ENCODE measurements at places on chromosomes 5 and 9.
A peak's percentile ranks its signal among the peaks of the same experiment; 100 is the strongest.

DNA sequence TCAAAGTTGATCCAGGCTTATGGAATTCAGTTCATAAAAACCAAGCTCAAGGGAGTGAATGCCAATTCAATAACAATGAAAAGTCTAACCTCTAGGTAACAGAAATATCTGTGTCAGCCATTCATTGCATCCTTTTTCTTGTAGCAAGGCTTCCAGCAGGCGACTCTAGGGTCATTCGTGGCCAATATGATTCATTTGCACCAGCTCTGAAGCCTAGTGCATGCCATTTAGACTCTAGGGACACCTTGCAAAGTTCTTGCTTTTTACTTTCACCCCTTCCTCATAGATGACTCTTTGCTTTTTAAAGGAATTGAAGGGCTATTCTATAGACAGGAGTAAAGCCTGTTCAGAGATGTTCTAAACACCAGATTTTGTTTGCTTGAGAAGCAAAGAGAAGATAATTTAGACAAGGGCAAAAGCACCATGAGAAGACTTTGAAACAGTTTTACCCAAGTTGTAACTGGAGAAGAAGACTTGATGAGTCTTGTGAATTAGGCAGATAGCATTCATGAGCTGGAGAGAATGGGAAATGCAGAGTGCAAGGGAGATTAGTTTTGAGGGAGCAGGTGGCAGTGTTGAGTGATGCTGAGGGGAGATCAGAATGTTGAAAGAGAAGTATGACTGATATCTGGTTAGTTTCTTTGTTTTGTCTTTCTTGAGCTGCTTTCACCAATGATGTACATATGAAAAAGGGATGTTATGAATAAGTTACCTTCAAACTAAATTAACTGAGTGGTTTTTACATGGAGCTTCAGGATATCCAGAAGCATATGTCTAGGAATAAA lies 94.5 kb downstream of the F2RL2 start:
- no peak for DNase-seq

- DNase-seq, result no peak
These were observed 719.4 kb downstream of the MAT2B start for GRCh38 chr5:164224772-164225171.

- DNase-seq, result no peak
These were observed 1.1 kb upstream of the PROB1 start for GRCh38 chr5:139395844-139396640.

GRCh38 chr5:113170707-113171106 lies 194.1 kb downstream of the DCP2 start:
- DNase-seq, result no peak

DNA sequence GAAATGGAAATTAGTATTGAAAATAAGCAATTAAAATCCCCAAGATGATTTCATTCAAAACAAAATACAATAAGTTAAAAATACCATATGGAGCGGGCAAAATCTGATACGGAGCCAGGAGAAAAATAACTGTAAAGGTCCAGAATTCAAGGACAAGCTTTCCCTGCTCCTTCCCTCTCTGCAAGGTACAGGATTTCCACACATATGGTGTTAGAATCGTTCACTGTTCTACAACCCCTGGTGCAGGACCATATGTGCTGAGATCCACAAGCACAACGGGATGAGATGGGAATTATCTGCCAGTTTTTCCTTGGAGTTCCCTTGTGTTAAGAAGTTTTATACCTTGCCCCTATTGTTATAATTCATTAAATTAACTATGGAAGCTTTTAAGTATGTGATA lies 94.7 kb upstream of the DMAC1 start:
- DNase-seq, result no peak

- no peak for DNase-seq
These were observed 230.1 kb downstream of the MAST4 start for GRCh38 chr5:66826263-66826662.

DNA sequence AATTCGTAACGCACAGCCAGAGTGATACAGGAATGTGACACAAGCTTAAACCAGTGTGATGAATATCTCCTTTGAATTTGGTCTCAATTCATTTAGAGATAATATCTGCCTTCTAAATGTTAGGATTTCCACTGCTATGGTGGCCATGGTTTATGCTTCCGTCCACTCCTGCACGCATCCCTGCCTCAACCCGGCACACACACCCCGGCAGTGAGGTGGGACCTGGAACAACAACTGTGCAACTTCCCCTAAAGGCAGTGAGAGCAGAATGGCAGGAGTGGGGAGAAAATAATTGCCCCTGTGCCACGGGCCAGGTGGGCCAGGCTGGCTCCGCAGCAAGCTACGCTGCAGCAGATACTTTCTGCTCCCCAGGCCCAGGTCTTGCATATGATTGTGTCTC lies 72.6 kb upstream of the CPEB4 start:
- no peak for DNase-seq

DNA sequence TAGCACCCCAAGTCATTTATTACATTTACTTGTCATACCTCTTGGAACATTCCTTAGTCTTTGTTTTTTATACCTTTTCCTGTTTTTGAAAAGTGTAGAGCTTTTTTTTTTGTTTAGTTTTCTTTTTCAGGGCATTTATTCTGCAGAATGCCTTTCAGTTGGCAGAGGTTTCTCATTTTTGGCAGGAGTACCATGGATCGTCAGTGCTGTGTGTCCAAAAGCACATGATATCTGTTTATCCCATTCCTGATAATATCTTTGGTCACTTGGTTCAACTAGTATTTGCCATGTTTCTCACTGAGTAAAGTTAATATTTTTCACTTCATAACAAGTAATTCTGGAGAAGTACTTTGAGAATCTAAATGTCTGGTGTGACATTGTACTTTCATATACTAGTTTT lies 10.7 kb downstream of the OGN start:
- no peak for DNase-seq

DNA sequence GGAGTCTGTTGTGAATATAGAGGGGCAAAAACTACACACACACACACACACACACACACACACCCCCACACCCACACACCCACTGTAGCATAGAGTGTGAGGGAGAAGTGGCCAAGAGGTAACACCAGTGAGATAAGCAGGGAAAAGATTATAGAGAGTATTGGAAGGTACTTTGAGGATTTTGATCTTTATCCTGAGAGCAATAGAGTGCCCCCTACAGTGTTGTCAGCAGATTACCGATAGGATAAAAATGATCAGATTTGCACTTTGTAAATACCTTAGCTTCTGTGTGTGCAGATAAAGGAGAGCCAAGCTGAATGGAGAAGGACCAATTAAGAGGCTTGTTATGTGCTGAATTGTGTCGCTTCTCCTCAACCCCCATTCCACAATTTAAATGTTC lies 32.3 kb downstream of the ERCC6L2 start:
- no peak for DNase-seq

DNA sequence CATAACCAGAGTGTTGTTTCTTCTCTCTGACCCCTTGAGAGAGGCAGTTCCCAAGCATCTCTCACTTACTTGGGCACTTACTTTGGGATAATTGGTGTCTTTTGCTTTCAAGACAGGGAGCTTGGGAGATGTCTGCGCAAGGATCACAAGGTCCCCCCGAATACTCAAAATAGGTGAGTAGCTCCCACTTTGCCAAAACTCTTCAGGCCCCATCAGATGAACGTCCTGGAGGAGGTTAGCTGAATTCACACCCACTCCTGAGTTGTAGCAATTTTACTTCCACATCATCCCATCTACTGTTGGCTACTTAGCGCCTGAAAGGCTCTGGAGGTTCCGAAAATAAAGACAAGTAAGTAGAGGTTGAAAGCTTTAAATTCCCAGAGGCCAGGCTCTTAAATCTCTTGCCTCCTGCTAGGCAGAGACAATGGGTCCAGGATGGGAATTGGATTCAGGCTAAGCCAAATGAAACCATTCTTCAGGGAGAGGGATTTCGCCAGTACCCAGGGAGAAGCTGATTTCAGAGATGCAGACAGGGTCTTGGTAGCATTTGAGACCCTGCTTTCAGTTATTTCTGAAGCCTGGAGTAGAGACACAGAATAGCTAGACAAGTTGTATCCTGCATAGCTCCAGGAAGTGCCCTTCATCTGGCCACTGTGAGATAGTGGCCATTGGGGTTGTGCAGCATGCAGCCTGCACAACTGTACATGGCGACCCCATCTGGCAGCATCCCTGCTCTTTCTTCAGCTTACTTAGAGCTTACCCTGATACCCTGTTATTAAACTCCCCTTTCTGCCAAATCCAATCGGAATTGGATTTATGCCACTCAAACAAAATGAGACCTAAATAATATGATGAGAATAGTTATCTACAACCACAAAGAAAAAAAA lies 60.1 kb downstream of the BOD1 start:
- DNase-seq, result no peak

- no peak for DNase-seq
These were observed 20.5 kb downstream of the ZBTB34 start for GRCh38 chr9:126880947-126881332.

- DNase-seq, result no peak
These were observed 133.4 kb upstream of the OSMR start for GRCh38 chr5:38712391-38712790.

DNA sequence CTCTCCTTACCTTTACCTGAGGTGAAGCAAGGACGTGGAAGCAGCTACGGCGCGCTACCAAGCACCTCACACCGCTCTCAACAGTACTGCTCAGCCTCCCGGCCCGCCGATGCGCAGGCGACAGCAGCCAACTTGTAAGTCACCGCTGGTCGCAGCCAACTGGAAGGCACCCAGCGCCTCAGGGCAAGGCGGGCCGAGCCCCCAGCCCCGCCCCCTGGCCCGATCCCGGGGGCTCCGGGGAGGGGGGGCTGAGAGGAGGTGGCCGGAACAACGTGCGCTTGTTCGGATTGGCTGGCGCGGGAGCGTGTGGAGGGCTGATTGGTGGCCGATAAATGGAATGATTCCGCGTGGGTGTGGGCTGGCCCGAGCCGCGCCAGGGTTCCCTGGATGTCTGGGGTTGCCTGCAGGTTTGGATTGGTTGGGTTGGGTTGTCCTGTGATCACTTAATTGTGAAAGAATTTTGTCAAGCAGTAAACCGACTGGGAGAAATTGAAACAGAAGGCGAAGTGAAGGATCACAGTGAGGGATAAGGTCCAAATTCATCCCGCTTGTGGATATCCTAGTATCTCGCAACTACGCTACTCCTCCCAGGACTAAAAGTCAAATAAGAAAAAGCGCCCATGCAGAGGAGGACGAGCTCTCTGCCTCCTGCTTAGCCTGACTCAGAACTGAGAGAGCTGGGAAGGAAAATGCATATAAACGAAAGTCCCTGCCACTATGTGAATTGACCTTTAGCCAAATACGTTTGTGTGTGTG lies at the start of gene STARD4:
Gene STARD4 (minus strand): TSS at position 161 of the 756 bp plus-strand sequence. CDS start 5,102 bp downstream, outside the sequence.
- DNase-seq, result peak; percentile 91

GRCh38 chr9:137341227-137341626 lies 39.2 kb upstream of the NRARP start:
- DNase-seq, result no peak

DNA sequence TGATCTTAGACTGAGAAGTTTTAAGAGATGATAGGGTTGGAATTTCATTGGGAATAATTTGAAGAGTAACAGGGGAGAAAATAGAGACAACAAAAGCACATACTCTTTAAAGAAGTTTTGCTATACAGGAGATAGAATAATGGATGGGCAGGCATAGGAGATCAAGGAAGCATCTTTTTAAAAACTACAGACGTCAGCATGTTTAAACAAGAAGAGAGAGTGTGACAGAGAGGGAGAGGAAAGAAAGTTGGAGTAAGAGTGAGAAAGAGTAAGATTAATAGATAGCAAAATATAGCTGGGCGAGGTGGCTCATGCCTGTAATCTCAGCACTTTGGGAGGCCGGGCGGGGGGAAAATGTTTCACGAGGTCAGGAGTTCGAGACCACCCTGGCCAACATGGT lies 5.3 kb upstream of the LVRN start:
- no peak for DNase-seq

- DNase-seq, result no peak
These were observed 32.7 kb upstream of the SPARC start for GRCh38 chr5:151719228-151720000.

DNA sequence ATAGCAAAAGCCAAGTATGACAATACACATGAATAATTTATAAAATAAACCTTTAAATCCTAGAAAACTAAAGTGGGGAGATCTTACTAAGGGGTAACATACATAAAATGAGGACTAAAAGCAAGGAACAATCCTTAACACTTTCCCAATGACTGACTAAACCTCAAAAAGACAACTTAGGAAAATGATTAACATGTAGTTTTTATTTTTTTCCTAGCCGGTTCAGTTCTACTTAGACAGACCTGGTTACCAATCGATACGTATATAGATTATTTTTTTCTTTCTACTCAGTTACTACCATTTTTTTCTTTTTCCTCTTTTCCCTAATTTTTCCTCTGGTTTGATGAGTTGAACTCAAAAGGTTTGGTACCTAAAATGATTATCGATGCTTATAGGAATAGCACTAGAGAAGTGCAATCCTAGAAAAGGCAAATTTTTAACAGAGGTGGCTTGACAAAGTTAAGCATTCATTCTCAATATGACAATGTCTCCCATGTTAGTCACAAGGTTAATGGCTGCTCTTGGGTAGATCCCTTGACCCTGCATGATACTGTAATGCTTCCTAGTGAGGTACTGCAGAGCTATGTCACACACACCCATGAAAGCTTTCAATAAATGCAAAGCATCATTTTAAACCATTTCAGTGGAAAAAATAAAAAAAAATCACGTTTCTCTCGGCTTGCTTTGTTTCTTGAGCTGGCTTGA lies 41.5 kb downstream of the FBXO4 start:
- no peak for DNase-seq

DNA sequence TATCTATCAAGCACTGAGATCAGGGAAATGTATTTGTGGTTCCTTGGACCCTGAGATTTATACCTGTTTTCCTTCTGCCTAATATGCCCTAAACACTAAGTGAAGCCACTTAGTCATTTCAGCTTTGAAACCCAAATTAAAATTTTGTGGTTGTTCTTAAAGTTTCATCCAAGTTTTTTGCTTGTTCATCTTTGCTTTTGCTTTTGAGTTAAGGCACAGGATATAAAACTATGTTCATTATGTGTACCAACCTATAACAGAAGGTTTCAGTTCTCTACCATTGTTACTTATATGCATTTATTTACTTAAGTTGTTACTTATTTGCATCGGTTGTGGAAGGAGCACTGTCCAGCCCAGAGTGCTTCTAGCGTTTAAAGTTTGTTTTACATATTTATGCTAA lies 382.3 kb downstream of the PTPRD start:
- no peak for DNase-seq

DNA sequence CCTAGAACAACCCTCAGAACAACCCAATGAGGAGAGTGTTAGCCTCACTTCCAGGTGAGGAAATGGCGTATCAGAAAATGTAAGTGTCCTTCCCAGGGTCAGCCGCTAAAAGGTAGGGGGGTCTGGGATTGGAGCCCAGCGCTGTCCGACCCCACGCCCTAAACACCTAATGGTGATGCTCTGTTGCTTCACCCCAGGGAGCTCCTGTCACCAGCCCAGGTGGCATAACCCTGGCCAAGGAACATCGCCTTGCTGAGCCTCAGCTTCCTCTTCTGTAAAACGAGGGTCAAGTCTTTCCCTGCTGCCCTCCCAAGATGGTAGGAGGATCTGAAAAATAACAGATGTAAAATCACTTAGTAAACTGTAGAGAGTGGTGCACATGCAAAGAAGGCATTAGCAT lies 132.5 kb downstream of the PAX5 start:
- no peak for DNase-seq

DNA sequence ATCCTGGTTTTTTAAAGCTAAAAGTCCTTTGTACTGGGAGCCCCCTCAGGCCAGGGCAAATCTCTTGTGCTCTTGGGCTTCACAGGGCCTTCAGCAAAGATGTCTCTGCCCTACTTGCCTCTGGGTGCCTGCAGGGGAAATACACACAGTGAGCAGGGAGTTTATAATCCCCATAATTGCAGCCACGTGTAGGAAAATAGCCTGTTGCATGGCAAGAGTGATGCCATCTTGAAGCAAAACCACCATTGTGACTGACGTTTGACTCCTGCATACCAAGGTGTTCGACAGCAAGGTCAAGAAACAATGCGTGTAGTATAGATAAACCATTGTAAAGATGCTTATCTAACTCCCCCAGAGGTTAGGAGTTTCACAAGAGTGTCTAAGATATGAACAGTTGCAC lies 11.4 kb upstream of the IL3 start:
- DNase-seq, result no peak
